Natural killer cell treated with Interleukin-12 subunit alpha and Interleukin-12 subunit beta and Interleukin-15 and Interleukin-18, amount 100 ng/mL, for 72 hours (primary cell): ENCODE measurements at places on chromosomes 3 and 15.

DNA sequence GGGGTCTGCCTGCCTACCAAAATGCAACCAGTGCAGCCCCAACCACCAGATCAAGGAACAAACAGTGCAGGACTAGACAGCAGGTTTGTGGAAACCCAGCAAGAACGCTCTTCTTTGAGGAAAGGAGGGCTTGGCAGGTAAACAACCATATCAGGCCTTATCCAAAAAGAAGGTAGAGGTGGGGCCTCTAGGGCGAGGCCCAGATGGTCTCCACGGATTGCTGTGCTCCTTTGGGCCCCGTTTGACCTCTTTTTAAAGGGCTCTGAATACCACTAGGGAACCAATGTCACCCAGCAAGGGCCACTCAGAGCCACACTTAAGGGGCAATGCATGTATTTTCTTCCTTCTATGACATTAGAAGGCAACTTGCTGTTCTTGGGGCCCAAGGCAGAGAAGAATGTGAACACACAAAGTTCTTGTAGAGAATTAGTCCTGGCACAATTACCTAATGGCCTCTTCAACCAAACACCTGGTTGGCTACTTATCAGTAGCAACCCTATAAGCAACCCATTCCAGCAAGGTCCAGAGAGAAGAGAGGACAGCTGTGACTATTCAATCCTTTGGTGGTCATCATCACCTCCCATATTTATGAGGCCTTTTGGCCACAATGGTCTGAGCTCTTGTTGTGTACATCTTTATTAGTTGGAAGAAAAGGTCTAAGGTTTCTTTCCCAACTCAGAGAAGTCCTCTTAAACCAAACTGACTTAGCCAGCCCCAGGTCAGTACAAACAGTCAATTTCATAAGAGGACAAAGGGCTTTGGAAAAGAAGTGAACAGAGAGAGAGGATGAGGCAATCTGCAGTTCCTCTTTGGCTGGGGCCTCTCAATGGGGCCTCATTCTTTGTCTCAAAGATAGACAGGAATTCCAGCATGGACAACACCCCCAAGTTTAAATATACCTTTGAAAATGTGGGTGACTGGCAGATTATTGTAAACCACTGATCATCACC is 36.0 kb downstream of the FOXP1 start:
- no peak for DNase-seq

DNA sequence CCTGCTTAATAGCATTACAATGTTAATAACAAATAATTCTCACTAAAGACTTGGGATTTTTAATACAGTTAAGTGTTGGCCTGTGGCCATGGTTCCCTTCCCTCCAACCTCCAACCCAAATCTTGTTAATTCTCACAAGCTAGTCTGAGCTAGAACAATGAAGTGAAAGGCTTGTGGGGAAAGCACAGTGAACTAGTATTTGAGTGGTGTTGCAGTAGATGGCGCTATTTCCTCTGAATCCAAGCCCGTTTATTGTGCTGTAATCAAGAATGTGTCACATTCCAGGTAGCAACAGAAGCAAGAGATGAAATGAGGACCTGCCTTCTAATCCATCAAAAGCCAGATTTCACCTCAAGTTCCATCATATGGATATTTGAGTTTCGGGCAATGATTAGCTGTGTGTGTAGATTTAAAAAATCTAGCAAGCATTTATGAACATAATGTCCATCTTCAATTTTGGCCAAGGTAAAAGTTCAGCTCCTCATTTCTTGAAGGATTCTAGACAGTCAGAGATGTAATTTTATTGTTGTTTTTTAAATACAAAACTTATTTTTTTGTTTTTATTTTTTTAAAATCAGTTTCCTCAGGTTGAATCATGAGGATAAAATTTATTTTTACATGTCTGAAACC is 160.7 kb downstream of the SQOR start:
- DNase-seq: no peak

GRCh38 chr3:103056542-103056941 is 621.7 kb downstream of the ZPLD1 start:
- no peak for DNase-seq

DNA sequence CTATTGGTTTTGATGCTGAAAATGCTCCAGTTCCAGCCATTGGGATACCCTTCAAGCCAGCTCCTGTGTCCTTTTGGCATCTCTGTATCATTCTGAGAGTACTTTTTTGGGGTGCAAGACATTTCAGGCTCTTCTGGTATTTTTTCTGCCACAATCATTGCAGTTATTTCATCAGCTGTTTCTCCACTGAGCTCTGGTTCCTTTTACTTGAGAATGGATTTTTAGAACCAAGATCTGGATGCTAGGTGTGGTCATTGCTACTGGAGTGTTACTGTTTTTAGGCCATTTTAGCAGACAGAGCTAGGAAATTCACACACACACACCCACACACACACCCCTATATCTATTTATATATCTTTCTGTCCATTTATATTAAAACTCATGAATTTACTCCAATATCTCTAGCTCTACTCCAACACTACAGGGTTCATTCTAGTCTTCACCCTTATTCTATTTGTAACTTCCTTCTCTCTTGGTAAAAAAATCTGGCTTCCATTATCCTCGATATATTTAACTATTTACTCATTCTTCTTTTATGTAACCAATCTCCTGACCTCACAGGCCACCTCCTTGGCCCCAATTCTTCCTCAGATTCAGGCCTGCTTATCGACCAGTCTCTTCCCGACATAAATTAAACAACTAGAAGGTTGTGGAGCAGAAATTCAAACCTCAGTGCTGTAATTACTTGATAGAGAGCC is 17.0 kb downstream of the SLC35G2 start:
- no peak for DNase-seq

- no peak for DNase-seq
Measured at GRCh38 chr15:86915811-86916331, 836.2 kb downstream of the AGBL1 start.
